Right atrium auricular region (tissue), 2 donors: ENCODE measurements at places on chromosomes 2 and 18. TPM values are rescaled to one million over a fixed set of nuclear protein-coding genes. Genes with fewer than 3 reads are reported as not detected.

- no peak overlapping the region for H3K4me3 ChIP-seq
- H3K27me3 ChIP-seq, result no peaks in the 10 kb centered on the region
- no peak for DNase-seq
- no peaks in the 10 kb centered on the region for H3K36me3 ChIP-seq
- no peak overlapping the region for H3K27ac ChIP-seq
- H3K4me1 ChIP-seq, result no peaks in the 10 kb centered on the region
Observed at GRCh38 chr2:125516496-125517109, 1139.4 kb upstream of the GYPC start.

GRCh38 chr2:157261199-157261782 lies 3.8 kb downstream of the GALNT5 start:
- no peak overlapping the region for H3K4me3 ChIP-seq
- no peaks in the 10 kb centered on the region for H3K36me3 ChIP-seq
- H3K27ac ChIP-seq, result no peak overlapping the region
- peak; percentile 61 for DNase-seq

- H3K27ac ChIP-seq, result no peak overlapping the region
- H3K4me1 ChIP-seq, result no peaks in the 10 kb centered on the region
- H3K4me3 ChIP-seq, result no peak overlapping the region
- no peaks in the 10 kb centered on the region for H3K27me3 ChIP-seq
- H3K36me3 ChIP-seq, result no peaks in the 10 kb centered on the region
Observed at GRCh38 chr18:76349067-76349715, 145.9 kb downstream of the ZNF516 start.

DNA sequence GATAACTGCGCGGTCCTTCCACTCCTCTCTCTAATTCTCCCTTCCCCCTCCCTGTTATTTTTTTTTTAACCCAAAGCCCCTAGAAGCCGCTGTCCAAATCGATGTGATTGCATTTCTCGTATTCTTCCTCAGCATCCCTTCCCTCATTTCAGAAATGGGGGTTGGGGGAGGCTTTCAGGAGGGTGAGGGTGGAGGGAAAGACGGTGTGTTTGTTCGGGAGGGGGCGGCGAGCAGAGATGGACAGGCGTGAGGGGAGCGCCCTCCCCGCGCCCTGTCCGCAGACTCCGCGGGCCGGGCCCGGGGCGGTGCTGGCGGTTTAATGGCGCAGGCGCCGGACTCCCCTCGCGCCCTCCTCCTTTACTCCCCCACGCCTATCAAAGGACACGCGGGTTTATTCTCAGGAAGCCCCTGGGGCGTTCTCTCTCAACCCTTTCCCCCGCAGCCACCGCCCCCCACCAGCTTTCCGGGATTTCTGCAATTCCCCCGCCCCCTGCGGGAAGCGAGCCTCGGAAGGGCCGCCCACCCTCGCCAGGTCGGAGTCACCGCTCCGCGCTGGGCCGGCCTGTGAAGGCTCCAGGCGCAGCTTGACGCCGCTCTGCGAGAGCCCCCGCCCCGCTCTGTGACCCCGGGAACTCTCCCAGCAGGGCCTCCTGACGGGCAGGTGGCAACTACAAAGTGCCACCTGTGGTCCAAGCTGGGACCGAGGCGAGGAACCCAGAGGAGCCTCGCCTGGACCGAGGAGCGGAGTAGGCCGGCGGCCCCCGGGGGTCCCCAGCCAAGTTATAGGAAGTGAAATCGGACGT lies 981 bp downstream of the ST8SIA3 start:
- peaks cover 6% of the 10 kb centered on the region for H3K27me3 ChIP-seq
- DNase-seq, result no peak
- peak overlapping the region; percentile 9 for H3K4me3 ChIP-seq

Gene IL36RN
- total RNA-seq, result not detected

Gene STPG4
- not detected for total RNA-seq

GRCh38 chr2:199258291-199258690 lies 199.4 kb downstream of the SATB2 start:
- no peak overlapping the region for H3K27ac ChIP-seq
- H3K36me3 ChIP-seq, result no peaks in the 10 kb centered on the region
- H3K27me3 ChIP-seq, result no peaks in the 10 kb centered on the region

- H3K27me3 ChIP-seq, result no peaks in the 10 kb centered on the region
- H3K36me3 ChIP-seq, result no peaks in the 10 kb centered on the region
- no peak for DNase-seq
- no peak overlapping the region for H3K4me3 ChIP-seq
- no peaks in the 10 kb centered on the region for H3K4me1 ChIP-seq
Observed at GRCh38 chr2:28318462-28319117, 74.1 kb upstream of the FOSL2 start.

Gene GULP1
- 7.5 TPM for total RNA-seq

Gene LRP1B
- 0.44 TPM for total RNA-seq

Gene ALPG
- not detected for total RNA-seq

Gene PLEK
- total RNA-seq, result 3.1 TPM

DNA sequence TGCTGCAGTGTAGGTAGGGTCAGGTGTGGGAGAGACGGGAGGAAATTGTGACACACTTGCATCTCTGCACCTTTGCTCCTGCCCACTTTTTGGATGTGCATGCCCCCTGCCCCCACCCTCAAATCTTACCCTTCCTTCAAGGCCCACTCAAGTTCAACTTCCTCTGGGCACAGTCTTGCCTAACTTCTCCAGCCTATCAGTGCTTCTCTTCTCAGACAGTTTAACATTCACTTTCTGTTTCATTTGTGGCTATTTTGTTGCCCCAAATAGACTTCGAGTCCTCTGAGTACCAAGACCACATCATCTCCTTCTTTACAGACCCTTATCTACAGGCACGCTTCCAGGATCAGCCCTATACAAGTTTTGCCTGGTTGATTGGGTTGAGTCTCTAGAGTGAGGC lies 2.7 kb downstream of the ST8SIA5 start:
- H3K4me1 ChIP-seq, result no peaks in the 10 kb centered on the region
- peak; percentile 42 for DNase-seq
- H3K27me3 ChIP-seq, result no peaks in the 10 kb centered on the region
- no peak overlapping the region for H3K27ac ChIP-seq
- no peaks in the 10 kb centered on the region for H3K36me3 ChIP-seq

- peak overlapping the region; percentile 98 for H3K27ac ChIP-seq
- H3K4me3 ChIP-seq, result peak overlapping the region; percentile 86
- no peaks in the 10 kb centered on the region for H3K27me3 ChIP-seq
- no peaks in the 10 kb centered on the region for H3K4me1 ChIP-seq
- DNase-seq, result no peak
Observed at GRCh38 chr2:97995026-97995733, 568 bp downstream of the TMEM131 start.

Gene NHEJ1
- 8.3 TPM for total RNA-seq

- H3K27me3 ChIP-seq, result no peaks in the 10 kb centered on the region
- DNase-seq, result no peak
- H3K27ac ChIP-seq, result no peak overlapping the region
- no peaks in the 10 kb centered on the region for H3K4me1 ChIP-seq
Observed at GRCh38 chr18:36849288-36850006, 20.5 kb downstream of the KIAA1328 start.

- H3K4me3 ChIP-seq, result no peak overlapping the region
- no peaks in the 10 kb centered on the region for H3K4me1 ChIP-seq
- no peaks in the 10 kb centered on the region for H3K27me3 ChIP-seq
- no peak overlapping the region for H3K27ac ChIP-seq
- peaks cover 7% of the 10 kb centered on the region for H3K36me3 ChIP-seq
Observed at GRCh38 chr2:54054271-54054670, 61.1 kb upstream of the ACYP2 start.

DNA sequence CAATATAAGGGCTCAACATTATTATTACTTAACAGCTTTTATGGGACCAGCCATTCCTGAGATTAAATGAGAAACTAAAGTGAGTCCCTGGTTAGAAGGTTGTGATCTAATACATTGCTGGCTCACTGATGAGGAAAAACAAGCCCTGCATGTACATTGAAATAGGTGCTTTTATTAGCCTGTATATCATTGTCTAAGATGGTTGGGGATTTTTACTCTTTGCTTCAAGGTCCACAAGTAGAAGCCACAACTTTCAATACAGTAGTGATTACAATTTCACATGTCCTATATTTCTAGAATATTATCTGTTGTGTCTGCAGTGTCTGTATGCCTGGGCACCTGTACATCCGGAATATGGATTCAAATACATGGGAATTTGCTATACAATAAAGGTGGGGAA lies 104.1 kb upstream of the FZD5 start:
- no peaks in the 10 kb centered on the region for H3K36me3 ChIP-seq
- H3K4me3 ChIP-seq, result no peak overlapping the region
- no peaks in the 10 kb centered on the region for H3K4me1 ChIP-seq
- no peaks in the 10 kb centered on the region for H3K27me3 ChIP-seq

Gene GCKR
- total RNA-seq, result 1.9 TPM

DNA sequence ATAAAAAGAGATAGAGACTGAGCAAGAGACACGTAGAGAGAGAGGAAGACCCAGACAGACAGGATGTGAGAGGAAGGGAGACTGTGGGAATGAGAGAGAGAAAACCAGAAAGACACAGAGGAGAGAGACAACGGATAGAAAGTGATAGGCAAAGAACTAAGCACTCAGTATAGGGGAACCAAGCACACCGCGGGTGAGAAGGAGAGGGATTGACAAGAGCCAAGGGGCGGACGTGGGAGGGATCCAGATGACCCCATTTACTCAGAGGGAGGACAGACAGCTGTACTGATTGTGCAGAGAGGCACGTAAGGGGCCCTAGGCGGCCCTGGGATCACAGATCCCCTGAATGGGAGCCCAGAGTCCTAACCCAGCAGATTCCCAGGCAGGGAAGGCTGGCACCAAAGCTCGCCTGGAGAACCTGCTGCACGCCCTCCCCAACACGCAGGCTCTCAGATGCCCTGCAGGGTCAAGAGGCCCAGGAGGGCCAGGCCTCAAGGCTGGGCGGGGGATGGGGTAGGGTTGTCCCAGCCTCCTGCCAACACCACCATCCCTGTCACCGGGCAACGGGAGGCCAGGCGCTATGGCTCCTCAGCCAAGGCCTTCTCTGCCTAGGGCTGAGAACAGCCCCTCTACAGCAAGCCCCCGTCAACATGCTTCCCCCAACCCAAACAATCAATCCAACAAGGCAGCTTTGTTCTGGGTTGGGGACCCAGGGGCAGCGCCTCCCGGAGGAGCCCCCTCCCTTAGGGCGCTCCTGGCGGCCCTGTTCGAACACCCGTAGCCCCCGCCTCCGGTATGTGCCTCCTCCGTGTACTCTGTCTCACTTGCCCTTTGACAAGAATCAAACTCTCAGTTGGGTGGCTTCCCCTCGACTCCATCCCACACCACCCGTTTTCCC lies 579 bp downstream of the LOXL3 start:
- no peaks in the 10 kb centered on the region for H3K4me1 ChIP-seq
- no peaks in the 10 kb centered on the region for H3K27me3 ChIP-seq
- no peak for DNase-seq
- peak overlapping the region; percentile 68 for H3K4me3 ChIP-seq

GRCh38 chr2:78876316-78876688 lies 149.2 kb upstream of the REG3G start:
- H3K4me3 ChIP-seq, result no peak overlapping the region
- no peak overlapping the region for H3K27ac ChIP-seq
- no peaks in the 10 kb centered on the region for H3K36me3 ChIP-seq
- H3K4me1 ChIP-seq, result no peaks in the 10 kb centered on the region
- no peaks in the 10 kb centered on the region for H3K27me3 ChIP-seq

GRCh38 chr18:23188068-23188760 lies 52.9 kb downstream of the CABLES1 start:
- H3K27me3 ChIP-seq, result no peaks in the 10 kb centered on the region
- no peak for DNase-seq
- no peaks in the 10 kb centered on the region for H3K36me3 ChIP-seq
- H3K27ac ChIP-seq, result no peak overlapping the region
- no peaks in the 10 kb centered on the region for H3K4me1 ChIP-seq
- no peak overlapping the region for H3K4me3 ChIP-seq

DNA sequence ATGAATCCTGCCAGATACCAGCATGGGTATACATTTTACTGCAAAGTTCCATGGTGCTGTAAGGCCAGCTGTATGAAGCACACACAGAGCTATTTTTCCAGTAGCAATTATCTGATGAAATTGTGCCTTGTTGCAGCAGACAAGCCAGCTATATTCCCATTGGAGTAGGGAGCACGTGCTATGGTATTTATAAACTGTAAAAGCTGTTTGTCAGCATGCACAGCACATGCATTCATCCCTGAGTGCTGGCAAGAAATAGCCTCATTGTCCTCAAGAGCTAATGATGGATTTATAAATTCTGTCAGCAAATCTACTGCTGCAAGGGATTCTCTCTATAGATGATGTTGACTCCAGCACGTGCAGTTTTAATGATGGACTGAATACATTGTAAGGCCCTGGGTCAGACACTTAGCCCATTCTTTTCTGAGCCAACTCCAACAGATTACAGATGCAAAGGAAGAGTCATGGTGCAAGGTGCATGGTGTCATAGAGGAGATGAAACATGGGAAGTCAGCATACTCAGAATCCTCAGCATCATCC lies 61.7 kb downstream of the KCNS3 start:
- H3K4me3 ChIP-seq, result no peak overlapping the region
- no peaks in the 10 kb centered on the region for H3K36me3 ChIP-seq
- no peak overlapping the region for H3K27ac ChIP-seq

DNA sequence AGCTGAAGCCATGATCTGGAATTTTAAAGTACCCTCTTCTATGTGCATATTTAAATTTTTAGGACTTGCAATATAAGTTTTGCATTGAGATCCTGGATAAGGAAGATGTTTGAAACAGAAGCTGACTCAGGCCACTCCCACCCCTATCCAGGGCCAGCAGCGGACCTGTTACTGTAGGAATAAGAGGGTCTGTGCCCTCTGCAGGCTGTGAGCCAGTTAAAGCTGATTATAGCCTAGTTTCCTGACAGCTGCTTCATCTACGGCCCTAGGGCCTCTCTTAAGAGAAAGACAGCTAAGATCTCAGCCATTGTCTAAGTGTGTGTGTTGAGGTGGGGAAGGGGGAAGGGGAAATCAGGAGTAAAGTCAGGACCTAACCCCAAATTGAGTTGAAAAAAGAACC lies 234.0 kb downstream of the HAUS1 start:
- no peak for DNase-seq
- no peaks in the 10 kb centered on the region for H3K36me3 ChIP-seq
- H3K4me3 ChIP-seq, result no peak overlapping the region
- no peak overlapping the region for H3K27ac ChIP-seq

DNA sequence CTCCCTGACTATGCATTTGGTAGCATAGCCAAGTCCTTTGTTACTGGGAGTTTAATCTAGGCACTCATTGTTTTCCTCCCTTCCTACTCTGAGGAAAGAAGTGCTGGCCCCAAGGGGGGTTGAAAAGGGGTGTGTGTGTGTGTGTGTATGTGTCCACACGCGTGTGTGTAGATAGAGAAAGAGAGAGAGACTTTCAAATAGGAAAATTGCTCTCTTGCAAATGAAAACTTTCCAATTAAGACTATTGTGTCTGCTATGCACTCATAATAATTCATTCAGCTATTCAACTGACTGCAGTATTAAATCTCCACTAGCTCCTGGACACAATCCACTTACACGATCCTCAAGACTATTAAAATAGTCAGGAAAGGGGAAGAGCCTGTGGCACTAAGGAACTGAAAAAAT lies 92.9 kb upstream of the CSRNP3 start:
- no peak for DNase-seq
- no peak overlapping the region for H3K27ac ChIP-seq
- no peak overlapping the region for H3K4me3 ChIP-seq
- no peaks in the 10 kb centered on the region for H3K36me3 ChIP-seq
- H3K27me3 ChIP-seq, result no peaks in the 10 kb centered on the region

GRCh38 chr2:231683292-231684235 lies 24.8 kb upstream of the PTMA start:
- H3K27ac ChIP-seq, result peak overlapping the region; percentile 95
- no peaks in the 10 kb centered on the region for H3K27me3 ChIP-seq
- no peak for DNase-seq
- H3K36me3 ChIP-seq, result no peaks in the 10 kb centered on the region

- no peak overlapping the region for H3K4me3 ChIP-seq
- H3K27me3 ChIP-seq, result no peaks in the 10 kb centered on the region
- no peaks in the 10 kb centered on the region for H3K36me3 ChIP-seq
- no peak for DNase-seq
- no peak overlapping the region for H3K27ac ChIP-seq
Observed at GRCh38 chr2:237567276-237568029, 1.1 kb downstream of the PRLH start.
